ENCODE measurements at places on chromosomes 3 and 15. TPM values are rescaled to one million over a fixed set of nuclear protein-coding genes. Genes with fewer than 3 reads are reported as not detected.

Gene C3orf22
- total RNA-seq, result not detected

Gene OCA2
- 5.5 TPM for total RNA-seq

Gene DISP2
- total RNA-seq, result under 0.01 TPM

Gene FBXL2
- total RNA-seq, result 4.0 TPM

Gene BDH1
- total RNA-seq, result 45.4 TPM

Gene AMIGO3
- 2.2 TPM for total RNA-seq

Gene CHRNA7
- total RNA-seq, result 1.1 TPM

Gene GPR27
- total RNA-seq, result 2.9 TPM

Gene GOLGA6L10
- total RNA-seq, result 2.6 TPM
